Right ventricle myocardium inferior (tissue), 1 donor: ENCODE measurements at places on chromosomes 1 and 21. TPM values are rescaled to one million over a fixed set of nuclear protein-coding genes. Genes with fewer than 3 reads are reported as not detected.

DNA sequence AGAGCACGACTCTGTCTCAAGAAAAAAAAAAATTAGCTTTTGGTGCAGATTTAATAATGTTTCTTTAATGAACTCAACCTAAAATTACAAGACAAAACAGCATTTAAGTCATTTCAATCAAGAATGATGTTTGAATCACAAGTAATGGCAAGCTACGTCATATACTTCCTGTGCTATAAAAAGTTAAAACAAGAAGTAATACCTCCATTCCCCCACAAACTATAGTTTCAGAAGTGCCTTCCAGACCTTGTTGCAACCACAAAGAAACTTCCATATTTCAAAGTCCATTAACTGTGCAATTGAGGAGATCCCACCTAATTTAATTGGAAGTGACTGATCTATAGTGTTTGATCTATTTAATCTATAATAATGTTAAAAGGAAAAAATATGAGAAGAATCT is 15.1 kb downstream of the NRDC start:
- DNase-seq, result no peak

DNA sequence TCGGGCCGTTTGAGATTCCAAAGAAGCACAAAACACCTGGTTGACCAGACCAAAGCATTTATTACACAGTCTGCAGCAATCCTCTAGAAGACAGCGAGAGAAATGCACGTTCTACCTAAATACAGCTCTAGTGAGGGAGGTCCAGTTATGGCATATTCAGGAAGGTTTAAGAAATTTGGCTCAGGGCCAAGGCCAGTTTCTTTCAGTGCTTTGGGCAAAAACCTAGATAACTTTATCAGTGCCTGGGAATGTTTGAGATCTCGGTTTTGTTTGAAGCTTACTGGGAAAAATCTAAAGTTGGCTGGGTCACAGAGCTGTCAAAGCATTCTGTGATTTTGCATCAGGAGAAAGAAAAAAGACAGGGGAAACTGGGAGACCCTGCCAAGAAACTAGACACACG is 514.0 kb upstream of the TMPRSS15 start:
- DNase-seq, result no peak

Gene NOTCH2
- 21.4 TPM for total RNA-seq

DNA sequence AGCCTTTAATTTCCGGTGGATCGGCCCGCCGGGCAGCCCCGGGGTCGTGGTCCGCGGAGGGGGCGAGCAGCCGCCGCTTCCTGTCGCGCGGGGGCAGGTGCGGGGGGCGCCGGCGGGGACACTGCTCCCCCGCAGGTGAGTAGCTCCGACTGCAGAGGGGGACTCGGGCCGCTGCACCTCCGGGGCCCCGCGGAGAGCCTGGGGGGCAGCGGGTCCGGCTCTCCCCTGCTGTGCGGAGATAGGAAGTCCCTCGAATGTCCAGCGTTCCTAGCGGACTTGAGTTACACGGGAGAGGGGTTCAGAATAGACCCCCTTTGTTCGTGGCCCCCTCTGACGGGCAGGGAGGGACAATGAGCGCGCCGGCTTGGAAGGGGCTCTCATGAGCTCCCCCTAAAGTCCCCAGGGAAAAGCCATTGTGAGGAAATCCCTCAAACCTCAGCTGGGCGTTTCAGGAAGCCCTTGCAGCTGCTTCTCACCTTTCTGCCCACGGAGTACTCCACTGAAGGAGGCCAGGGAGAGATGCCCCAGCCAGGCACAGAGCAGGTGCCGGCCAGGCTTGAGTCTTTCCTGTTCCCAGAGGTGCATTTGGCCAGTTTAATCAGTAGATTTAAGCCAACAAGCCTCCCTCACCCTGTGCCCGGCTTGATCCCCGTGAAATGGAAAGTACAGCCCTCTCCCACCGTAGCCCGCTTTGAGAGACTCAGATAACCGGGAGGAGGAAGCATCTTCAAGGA is 925 bp downstream of the PDE9A start:
- no peak for DNase-seq

GRCh38 chr1:98793136-98793535 is 131.6 kb downstream of the SNX7 start:
- no peak for DNase-seq
